Activated T-helper 1 cell treated with Interleukin-2 at 50 U/mL for 16 hours (primary cell): ENCODE measurements at places on chromosomes 11 and 22.

DNA sequence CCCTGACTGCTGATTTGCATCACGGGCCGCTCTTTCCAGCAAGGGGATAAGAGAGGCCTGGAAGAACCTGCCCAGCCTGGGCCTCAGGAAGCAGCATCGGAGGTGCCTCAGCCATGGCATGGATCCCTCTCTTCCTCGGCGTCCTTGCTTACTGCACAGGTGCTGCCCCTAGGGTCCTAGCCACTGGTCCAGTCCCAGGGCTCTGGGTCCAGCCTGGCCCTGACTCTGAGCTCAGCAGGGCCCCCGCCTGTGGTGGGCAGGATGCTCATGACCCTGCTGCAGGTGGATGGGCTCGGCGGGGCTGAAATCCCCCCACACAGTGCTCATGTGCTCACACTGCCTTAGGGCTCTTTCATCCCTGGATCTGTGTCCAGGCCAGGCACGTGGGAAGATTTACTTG is 7.0 kb upstream of the IGLL5 start:
- no peak for DNase-seq

- DNase-seq: no peak
Measured at GRCh38 chr11:130547761-130548490, 99.5 kb downstream of the ADAMTS15 start.

DNA sequence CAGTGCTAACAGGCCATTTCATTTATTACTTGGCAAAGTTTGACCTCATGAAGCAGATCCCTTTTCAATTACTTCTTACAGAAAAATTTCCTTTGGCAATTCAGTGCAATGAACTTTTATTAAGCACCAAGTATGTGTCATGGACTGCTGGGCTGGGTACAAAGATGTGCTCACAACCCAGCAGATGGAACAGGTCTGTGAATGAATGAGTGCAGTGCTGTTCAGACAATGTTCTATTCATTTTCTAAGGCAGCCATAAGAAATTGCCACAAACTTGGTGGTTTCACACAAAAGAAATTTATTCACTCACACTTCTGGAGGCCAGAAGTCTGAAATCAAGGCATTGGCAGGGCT is 428.5 kb downstream of the SOX6 start:
- no peak for DNase-seq

DNA sequence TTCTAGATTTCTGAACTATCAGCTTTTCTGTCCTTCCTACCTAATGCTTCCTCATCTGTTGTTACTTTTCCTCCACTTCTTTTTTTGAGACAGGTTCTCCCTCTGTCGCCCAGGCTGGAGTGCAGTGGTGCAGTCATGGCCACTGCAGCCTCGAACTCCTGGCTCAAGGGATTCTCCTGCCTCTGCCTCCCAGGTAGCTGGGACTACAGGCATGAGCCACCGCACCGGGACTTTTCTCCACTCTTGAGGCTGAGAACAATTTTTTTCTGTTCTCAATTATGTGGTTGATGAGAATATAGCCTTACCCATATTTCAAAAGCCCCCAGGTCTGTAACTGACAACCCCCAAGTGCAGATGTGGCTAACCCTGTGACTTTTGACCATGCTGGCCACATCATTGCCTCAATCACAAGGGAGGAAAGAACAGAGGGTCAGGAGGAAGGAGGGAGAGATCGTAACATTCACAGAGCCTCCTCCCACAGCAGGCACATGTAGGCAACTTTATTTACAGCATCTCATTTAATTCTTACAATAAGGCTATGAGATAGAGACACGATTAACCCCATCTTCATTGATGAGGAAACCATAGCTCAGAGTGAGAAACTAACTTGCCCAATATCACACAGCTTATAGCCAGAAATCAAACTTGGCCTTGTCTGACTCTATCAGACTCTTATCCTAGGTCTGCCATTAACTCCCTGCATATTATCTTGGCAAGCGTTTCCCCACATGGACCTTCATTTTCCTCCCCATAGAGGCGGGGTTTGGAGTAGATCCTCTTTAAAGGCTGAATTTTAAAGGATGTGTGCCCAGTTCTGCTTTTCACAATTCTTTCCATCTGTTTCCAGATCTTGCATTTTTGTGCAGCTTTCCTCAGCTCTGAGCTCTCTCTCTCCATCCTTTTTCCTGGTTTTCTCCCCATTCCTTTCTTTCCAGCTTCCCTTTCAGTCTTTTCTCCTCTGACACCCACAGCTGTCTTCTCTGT is 9.6 kb downstream of the POU2F3 start:
- no peak for DNase-seq

DNA sequence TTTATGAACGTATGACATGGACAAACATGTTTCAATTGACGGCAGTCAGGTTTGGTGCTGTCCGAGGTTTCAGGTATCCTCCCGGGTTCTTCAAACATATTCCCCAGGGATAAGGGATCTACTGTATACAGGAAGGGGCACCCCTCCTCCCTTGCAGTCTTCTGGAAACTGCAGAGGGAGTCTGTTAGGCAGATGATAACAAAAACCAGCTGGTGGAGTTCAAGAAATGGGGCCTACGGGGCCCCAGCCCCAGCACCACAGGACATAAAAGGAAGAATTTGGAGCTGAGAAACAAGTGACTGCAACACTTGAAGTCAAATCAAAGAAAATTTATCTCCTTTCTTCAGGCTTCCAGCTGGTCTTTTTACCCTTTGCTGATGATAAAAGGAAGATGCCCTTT is 32.1 kb downstream of the SNU13 start:
- no peak for DNase-seq
